H1 (cell line): ENCODE measurements at places on chromosomes 7 and 10. TPM values are rescaled to one million over a fixed set of nuclear protein-coding genes. Genes with fewer than 3 reads are reported as not detected.

The PIK3CG gene
- not detected in 2 replicates for total RNA-seq

The KAZALD1 gene
- 0.84 and 1.9 TPM in 2 replicates for total RNA-seq

The ADAMTS14 gene
- total RNA-seq = 2.3 TPM in 2 replicates

The IKZF1 gene
- 0.71 and 0.74 TPM in 2 replicates for total RNA-seq

The DEPP1 gene
- total RNA-seq = 0.67 and 0.80 TPM in 2 replicates

The HOXA7 gene
- total RNA-seq = not detected in 2 replicates

The LZTS2 gene
- total RNA-seq = 75.7 and 79.3 TPM in 2 replicates

The PIK3AP1 gene
- total RNA-seq = 2.9 and 4.5 TPM in 2 replicates

The TRPV5 gene
- not detected in 2 replicates for total RNA-seq

DNA sequence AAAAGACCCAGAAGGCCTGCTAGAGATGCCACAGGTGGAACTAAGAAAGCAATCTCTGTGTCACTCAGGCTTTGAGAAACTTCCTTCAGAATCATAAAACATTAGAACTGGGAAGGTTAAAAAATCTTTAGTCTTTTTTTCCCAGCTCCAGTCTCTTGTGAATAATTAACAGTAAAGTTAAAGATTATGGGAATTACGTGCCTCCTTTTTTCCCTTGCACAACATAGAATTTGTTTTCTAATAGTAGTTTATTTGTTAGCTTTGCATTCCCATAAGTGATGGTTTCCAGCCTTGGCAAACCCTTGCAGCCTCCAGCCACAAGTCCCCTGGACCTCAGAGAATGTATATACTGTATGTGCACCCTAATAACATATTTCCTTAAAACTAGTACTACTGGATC, 128.3 kb downstream of the TPST1 start:
- no peaks in the 10 kb centered on the region for H3K27me3 ChIP-seq
- no peaks in the 10 kb centered on the region for H3K4me1 ChIP-seq
- H3K36me3 ChIP-seq = no peaks in the 10 kb centered on the region
- no peak overlapping the region for H3K27ac ChIP-seq
- H3K4me3 ChIP-seq = no peak overlapping the region

- no peaks in the 10 kb centered on the region for H3K27me3 ChIP-seq
- no peak overlapping the region for H3K4me3 ChIP-seq
- DNase-seq = no peak
- no peak overlapping the region for H3K27ac ChIP-seq
Measured at GRCh38 chr10:4306871-4307270, 519.1 kb upstream of the AKR1E2 start.

GRCh38 chr7:106433377-106433776, 148.6 kb upstream of the NAMPT start:
- no peak overlapping the region for H3K4me3 ChIP-seq
- no peak for DNase-seq
- no peak overlapping the region for H3K27ac ChIP-seq
- no peaks in the 10 kb centered on the region for H3K4me1 ChIP-seq
- no peaks in the 10 kb centered on the region for H3K27me3 ChIP-seq

DNA sequence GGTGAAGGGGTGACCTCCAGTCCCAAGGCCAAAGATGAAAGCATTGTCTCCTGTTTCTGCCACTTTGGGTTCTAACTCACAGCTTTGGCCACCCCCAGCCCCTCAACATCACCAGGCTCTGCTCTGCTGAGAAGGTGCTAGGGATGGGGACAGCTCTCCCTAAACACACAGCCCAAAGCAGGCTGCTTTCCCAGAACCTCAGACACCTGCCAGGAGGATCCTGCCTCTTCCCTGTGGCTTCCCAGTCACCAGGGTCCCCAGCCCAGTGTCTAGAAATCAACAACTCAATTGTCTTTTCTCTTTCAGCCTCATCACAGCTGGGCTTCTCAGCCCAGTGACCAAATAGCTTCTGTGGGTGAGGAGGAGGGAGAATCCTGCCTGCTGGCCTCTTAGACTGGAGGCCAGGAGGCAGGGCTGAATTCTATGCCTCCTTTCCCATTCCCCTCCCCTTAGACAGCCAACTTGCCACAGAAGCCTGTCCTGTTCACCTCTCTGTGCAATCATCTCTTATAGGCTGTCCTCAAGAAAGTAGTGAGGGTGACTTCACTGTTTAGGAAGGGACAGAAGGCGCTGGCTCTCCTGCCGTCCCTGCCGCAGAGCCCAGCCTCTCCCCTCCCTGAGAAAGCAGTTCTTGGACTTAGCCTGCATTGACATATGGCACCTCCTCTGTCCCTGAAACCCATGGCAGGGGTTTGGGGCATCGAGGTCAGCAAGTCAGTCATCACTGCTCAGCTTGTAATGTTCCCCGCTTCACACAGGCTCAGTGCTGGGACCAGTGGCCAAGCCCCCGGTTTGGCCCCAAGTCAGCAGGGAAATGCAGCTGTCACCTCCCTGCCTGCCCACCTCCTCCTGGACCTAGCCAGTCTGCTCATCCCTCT, 3.7 kb downstream of the FGF8 start:
- H3K4me3 ChIP-seq = no peak overlapping the region
- no peak overlapping the region for H3K27ac ChIP-seq
- H3K27me3 ChIP-seq = peaks cover 58% of the 10 kb centered on the region
- DNase-seq = peak; percentile 45
- H3K4me1 ChIP-seq = peaks cover 26% of the 10 kb centered on the region
- no peaks in the 10 kb centered on the region for H3K36me3 ChIP-seq

GRCh38 chr10:105952153-105952552, 1212.4 kb downstream of the SORCS1 start:
- no peak for DNase-seq
- H3K27me3 ChIP-seq = no peaks in the 10 kb centered on the region
- no peak overlapping the region for H3K4me3 ChIP-seq
- H3K36me3 ChIP-seq = no peaks in the 10 kb centered on the region

GRCh38 chr10:126565441-126565840, 105.1 kb downstream of the C10orf90 start:
- H3K27me3 ChIP-seq = no peaks in the 10 kb centered on the region
- H3K4me1 ChIP-seq = peaks cover 13% of the 10 kb centered on the region
- no peaks in the 10 kb centered on the region; the same call in 1 of the 2 replicates for H3K36me3 ChIP-seq
- no peak overlapping the region for H3K27ac ChIP-seq
- H3K4me3 ChIP-seq = no peak overlapping the region

- H3K4me1 ChIP-seq = no peaks in the 10 kb centered on the region
- no peak overlapping the region for H3K27ac ChIP-seq
- H3K27me3 ChIP-seq = no peaks in the 10 kb centered on the region
- H3K36me3 ChIP-seq = no peaks in the 10 kb centered on the region
- no peak overlapping the region for H3K4me3 ChIP-seq
- DNase-seq = no peak
Measured at GRCh38 chr10:89042562-89042961, 52.0 kb downstream of the FAS start.

DNA sequence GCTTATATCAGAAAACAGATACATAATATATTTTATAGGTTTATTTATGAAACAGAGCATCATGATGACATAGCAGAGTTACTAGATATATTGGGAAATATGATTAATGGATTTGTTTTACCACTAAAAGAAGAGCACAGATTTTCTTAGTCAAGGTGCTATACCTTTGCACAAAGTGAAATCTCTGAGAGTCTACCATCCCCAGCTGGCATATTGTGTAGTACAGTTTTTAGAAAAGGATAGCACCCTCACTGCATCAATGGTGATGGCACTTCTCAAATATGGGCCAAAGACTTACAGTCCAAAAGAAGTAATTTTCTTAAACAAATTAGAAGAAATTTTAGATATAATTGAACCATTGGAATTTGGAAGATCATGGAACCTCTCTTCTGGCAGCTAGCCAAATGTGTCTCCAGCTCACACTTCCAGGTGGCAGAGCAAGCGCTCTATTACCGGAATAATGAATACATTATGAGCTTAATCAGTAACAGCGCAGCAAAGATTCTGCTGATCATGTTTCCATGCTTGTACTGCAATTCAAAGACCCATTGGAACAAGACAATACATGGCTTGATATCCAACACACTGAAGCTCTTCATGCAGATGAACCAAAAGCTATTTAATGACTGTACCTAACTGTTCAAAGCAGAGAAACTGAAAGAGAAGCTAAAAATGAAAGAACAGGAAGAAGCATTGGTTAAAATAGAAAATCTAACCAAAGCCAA, 21.9 kb upstream of the CREB3L2 start:
- no peak overlapping the region for H3K4me3 ChIP-seq
- peaks cover 10% of the 10 kb centered on the region for H3K4me1 ChIP-seq
- H3K27ac ChIP-seq = no peak overlapping the region
- no peaks in the 10 kb centered on the region for H3K36me3 ChIP-seq

GRCh38 chr7:45704683-45705016, 130.5 kb downstream of the ADCY1 start:
- no peaks in the 10 kb centered on the region for H3K4me1 ChIP-seq
- H3K27ac ChIP-seq = no peak overlapping the region
- peaks cover 7% of the 10 kb centered on the region; the same call in 1 of the 2 replicates for H3K36me3 ChIP-seq
- no peak overlapping the region for H3K4me3 ChIP-seq
- DNase-seq = no peak

DNA sequence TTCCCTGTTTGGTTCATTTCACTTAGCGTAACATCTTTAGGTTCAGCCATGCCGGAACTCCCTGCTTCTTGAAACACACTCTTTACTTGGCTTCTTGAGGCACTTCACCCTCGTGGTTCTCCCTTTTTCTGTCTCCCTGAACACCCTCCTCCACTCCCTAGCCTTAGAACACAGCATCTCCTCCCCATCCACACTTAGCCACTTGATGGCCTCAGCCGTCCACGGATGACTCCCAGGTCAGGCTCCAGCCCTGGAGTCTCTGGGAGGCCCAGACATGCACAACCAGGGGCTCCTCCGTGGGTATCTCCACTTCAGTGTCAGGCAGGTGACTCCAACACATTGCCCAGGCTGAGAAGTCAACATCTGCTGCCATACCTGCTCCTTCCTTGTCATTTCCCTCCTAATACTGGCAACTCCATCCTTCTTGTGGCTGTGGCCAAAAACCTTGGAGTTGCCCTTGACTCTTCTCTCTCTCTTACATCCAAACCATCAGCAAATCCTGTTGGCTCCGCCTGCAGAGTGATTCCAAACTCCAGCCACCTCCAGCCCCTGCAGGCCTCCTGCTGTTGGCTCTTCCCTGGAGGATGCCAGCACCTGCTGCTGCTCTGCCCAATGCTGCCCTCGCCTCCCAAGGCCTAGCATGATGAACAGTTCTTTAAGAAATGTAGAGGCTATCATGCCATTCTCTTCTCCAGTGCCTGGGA, 8.4 kb upstream of the INMT start:
- H3K36me3 ChIP-seq = no peaks in the 10 kb centered on the region
- no peak overlapping the region for H3K27ac ChIP-seq
- no peaks in the 10 kb centered on the region for H3K27me3 ChIP-seq
- DNase-seq = no peak
- H3K4me3 ChIP-seq = no peak overlapping the region
- H3K4me1 ChIP-seq = no peaks in the 10 kb centered on the region

DNA sequence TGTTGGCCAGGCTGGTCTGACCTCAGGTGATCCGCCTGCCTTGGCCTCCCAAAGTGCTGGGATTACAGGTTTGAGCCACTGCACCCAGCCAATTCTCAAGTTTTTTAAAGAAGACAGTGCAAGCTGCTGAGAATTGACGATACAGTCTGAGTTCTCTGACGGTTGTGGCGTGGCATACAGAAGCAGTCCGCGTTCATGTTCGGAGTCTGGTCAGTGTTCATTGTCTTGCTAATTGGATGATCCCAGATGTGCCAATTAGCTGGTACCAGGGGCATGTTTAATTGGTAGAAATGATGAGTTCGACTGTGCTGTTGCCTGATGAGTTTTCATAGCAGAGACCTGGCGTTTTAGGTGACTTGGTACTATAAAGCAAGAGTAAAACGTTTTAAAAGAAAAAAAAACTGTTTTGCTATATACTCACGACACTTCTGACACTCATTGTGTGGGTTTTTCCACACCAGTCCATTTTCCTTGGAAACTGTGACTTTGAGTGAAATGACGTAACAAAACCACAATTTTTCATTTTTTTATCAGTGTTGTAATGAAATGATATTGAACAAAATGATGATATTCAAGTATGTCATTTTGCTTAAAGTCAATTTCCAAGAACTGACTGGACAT, 32.3 kb downstream of the CAMK1D start:
- no peak overlapping the region for H3K27ac ChIP-seq
- no peak overlapping the region for H3K4me3 ChIP-seq
- no peaks in the 10 kb centered on the region for H3K4me1 ChIP-seq
- no peaks in the 10 kb centered on the region for H3K27me3 ChIP-seq
- no peaks in the 10 kb centered on the region; the same call in 1 of the 2 replicates for H3K36me3 ChIP-seq
- no peak for DNase-seq

GRCh38 chr7:1483536-1484505, 20.4 kb downstream of the INTS1 start:
- H3K27me3 ChIP-seq = no peaks in the 10 kb centered on the region
- no peak overlapping the region for H3K27ac ChIP-seq
- H3K4me3 ChIP-seq = no peak overlapping the region
- no peaks in the 10 kb centered on the region for H3K4me1 ChIP-seq

- no peaks in the 10 kb centered on the region for H3K36me3 ChIP-seq
- no peak overlapping the region for H3K27ac ChIP-seq
- H3K27me3 ChIP-seq = no peaks in the 10 kb centered on the region
- DNase-seq = no peak
Measured at GRCh38 chr7:111262293-111263116, 171.6 kb downstream of the LRRN3 start.

DNA sequence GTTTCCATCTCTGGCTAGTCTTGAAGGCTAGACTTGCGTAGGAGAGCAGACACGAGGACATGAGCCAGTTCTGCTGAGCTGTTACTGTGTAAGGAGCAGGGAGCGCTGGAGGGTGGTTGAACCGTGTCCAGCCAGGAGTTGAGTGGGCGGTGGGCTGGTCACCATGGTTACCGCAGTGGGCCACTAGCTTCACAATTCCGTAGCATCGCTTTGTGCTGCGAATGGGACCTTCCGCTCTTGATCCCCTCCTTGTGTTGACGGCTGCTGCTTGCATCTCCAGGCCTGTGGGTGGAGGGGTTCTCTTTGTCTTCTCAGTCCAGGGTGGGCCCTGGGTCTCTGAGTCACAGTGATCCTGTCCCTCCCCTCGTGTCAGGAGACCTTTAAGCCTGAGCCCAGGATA, 49.4 kb upstream of the OCM start:
- H3K36me3 ChIP-seq = no peaks in the 10 kb centered on the region
- H3K4me3 ChIP-seq = no peak overlapping the region
- no peaks in the 10 kb centered on the region for H3K27me3 ChIP-seq
- no peak for DNase-seq
- peak overlapping the region; percentile 55 for H3K27ac ChIP-seq

DNA sequence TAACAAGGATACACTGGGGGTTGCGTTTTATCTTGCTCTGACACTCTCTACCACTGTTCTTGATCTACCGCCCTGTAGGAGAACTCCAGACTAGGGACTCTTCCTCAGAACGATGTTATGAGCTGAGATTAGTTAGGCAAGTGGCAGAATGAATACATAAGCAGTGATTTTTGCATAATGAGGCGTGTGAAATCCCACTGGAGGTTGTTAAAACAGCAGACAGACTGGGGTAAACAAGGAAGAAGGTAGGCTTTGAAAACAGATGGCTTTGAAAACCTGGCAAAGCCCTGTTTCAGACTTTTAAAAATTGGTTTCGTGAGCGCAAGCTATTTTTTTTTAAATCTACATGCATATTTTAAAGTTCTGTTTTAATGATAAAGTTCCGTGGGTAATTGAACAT, 785.2 kb downstream of the TYW1 start:
- no peak overlapping the region for H3K27ac ChIP-seq
- no peaks in the 10 kb centered on the region for H3K36me3 ChIP-seq
- H3K4me3 ChIP-seq = no peak overlapping the region
- no peaks in the 10 kb centered on the region for H3K27me3 ChIP-seq
- H3K4me1 ChIP-seq = no peaks in the 10 kb centered on the region
